ENCODE measurements at places on chromosomes 12 and 14. TPM values are rescaled to one million over a fixed set of nuclear protein-coding genes. Genes with fewer than 3 reads are reported as not detected.

LRRK2 gene
- total RNA-seq, result 0.17 TPM

DNA sequence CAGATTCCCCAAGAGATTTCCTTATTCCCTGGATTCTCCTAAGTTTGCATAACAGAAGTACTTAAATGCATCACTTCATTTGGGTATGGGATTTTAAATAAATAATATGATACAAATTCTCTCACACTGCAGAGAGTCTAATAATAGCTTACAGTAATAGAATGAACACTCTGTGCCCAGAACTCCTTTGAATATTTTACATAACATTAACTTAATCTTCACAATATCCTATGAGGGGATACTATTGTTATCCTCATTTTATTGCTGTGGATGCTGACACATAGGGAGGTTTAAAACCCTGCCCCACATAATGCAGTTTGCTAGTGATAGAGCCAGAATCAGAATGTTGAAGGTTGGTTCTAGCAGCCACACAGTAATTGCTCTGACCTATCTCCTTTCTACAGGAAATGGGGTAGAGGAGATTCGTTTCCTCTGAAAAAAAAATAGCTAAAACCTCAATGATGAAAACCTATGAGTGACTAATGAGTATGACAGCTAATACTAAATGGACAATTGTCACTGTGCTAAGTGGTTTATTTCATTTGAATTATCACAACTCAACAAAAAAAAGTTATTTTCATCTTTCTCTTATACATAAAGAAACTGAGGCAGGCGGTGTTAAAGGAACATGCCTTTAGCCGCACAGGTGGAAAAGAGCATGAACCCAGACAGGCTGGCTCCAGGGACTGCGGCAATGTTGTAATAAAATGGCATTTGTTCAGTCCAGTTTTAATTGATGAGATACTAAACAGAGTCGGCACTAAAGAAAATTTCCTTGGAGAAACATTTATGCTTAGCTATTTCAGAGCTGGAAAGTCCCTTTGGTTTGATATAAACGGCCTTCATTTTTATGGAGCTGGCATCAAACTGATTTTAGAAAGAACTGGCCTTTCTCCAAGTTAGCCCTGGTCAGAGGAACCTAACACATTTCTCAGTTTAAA is 880.9 kb downstream of the NRXN3 start:
- H3K27me3 ChIP-seq, result no peaks in the 10 kb centered on the region
- no peak overlapping the region for H3K4me3 ChIP-seq
- peaks cover 2% of the 10 kb centered on the region for H3K4me1 ChIP-seq
- no peak for DNase-seq

- DNase-seq, result no peak
- no peaks in the 10 kb centered on the region for H3K27me3 ChIP-seq
- H3K27ac ChIP-seq, result no peak overlapping the region
- no peaks in the 10 kb centered on the region for H3K36me3 ChIP-seq
- H3K4me1 ChIP-seq, result no peaks in the 10 kb centered on the region
These were observed 31.2 kb downstream of the TPCN1 start for GRCh38 chr12:113252494-113252893.

DNA sequence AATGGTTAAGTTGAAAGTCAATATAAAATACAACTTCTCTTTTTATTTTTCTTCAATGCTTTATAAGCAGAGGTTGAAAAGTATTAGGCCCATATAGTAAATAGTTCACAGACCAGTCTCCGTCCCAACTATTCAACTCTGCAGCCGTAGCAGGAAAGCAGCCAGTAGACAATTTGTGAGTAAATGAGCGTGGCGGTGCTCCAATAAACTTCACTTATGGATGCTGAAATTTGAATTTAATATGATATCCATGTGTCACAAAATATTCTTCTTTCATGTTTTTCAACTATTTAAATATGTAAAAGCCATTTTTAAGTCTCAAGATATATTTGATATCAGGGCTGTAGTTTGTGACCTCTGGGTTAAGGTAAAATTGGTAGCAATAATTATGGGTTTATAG is 17.7 kb downstream of the LIN7A start:
- no peaks in the 10 kb centered on the region for H3K4me1 ChIP-seq
- H3K4me3 ChIP-seq, result no peak overlapping the region
- no peaks in the 10 kb centered on the region for H3K27me3 ChIP-seq
